NCI-H1417 (cell line): ENCODE measurements at places on chromosomes 11 and 22.

DNA sequence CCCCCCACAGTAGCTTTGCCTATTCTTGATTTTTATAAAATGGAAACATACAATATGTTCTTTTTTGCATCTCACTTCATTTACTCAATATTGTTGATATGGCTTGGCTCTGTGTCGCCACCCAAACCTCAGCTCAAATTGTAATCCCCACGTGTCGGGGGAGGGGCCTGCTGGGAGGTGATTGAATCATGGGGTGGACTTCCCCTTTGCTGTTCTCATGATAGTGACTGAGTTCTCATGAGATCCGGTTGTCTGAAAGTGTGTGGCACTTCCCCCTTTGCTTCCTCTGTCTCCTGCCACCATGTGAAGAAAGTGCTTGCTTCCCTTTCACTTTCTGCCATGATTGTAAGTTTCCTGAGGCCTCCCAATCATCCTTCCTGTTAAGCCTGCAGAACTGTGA, 431.3 kb downstream of the MN1 start:
- DNase-seq = no peak

GRCh38 chr22:29266564-29267461, 968 bp downstream of the RHBDD3 start:
- no peak for DNase-seq

DNA sequence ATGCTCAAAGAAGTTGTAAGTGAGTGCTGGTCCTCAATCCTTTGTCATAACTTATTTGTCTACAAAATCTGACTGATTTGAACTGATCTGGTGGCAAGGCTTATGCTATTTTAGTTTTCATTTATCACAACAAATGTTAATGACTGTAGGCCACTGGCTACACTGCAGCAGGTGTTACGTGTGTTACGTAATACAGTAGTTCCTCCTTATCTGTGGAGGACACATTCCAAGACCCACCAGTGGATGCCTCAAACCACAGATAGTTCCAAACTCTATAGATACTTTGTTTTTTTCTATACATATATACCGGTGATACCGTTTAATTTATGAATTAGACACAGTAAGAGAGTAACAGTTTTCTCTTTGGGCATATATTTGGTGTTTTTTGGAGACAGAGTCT, 7.0 kb downstream of the MADD start:
- DNase-seq = no peak

- no peak for DNase-seq
Observed at GRCh38 chr22:33908171-33909074, 11.9 kb downstream of the LARGE1 start.

DNA sequence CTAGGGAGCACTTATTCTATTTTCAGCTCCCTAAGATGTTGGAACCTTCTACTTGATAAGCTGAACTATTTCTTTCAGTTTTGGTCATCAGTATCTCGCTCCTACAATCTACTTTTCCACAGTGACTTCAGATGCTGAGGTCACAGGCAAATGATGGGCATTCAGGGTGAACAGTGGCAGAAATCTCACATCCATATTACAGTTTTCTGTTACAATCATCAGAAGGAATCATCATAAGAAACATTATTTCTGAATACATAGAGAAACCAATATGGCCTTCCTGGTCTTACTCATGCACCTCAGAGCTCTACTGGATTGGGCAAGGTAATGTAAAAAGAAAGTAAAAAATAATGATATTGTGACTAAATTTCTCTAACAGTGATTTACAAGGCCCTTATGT, 39.4 kb upstream of the DDI1 start:
- no peak for DNase-seq

- no peak for DNase-seq
Observed at GRCh38 chr11:29019960-29020683, 911.9 kb downstream of the METTL15 start.
